ENCODE measurements at places on chromosomes 4 and X.

DNA sequence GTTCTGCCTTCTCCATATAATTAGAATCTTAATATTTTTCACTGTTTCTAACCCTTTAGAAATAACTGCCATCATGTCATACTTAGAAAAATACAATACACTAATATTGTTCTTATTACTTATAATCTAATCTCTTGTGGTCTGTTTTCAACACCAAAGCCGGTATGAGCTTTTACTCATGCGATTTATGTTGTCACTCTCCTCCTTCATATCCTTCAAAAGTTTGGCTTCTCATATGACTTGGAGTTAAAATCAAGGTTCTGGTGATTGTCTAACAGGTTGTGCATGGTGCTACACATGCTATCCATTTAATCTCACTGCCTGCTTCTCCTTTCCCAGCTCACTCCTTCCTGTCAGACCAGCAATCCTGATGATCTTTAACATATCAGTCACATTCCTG, 1392.9 kb downstream of the ARAP2 start:
- DNase-seq: no peak

GRCh38 chr4:158208963-158209640, 1.2 kb upstream of the TMEM144 start:
- DNase-seq: no peak

- no peak for DNase-seq
Measured at GRCh38 chrX:22686138-22686541, 313.6 kb upstream of the DDX53 start.

- no peak for DNase-seq
Measured at GRCh38 chr4:3481113-3481531, 18.0 kb downstream of the DOK7 start.

GRCh38 chrX:51461053-51462044, 35.0 kb downstream of the NUDT11 start:
- DNase-seq: peak; percentile 25

DNA sequence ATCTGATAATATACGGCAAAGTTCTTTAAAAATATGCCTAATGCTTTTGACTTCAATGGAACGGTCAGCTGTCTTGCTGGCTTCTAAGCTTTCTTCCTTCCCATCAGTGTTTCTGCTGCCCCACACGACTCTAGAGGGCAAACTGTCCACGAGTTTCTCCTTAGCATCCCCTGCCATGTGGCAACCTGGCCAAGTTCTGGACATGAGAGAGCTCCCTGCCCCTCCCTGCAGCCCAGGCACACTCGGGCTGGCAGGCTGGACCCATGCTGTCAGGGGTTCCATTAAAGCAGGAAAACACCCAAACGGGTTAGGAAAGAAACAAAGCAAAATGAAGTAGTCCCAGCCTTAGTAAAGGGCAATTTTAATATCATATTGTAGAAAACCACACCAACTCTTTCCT, 38.8 kb downstream of the KDR start:
- no peak for DNase-seq

- no peak for DNase-seq
Measured at GRCh38 chr4:16820329-16820728, 78.1 kb downstream of the LDB2 start.

DNA sequence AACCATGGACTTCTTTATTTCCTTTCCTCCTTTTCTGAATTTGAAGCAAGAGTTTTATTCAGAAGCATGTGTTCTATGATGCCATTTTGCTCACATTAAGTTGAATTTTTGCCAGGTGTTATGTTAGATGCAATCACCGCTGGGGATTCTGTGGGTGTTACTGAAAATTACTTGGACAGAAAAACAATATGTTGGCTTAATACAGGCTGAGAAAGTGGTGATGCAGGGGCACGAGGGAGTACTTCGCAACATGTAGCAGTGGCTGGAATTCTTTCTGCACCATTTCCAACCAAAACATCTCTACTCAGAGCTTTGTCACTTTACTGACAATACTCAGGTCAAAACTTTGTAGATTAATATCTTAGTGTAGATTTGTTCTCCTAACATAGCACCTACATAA, 109.2 kb upstream of the PCDH18 start:
- no peak for DNase-seq

DNA sequence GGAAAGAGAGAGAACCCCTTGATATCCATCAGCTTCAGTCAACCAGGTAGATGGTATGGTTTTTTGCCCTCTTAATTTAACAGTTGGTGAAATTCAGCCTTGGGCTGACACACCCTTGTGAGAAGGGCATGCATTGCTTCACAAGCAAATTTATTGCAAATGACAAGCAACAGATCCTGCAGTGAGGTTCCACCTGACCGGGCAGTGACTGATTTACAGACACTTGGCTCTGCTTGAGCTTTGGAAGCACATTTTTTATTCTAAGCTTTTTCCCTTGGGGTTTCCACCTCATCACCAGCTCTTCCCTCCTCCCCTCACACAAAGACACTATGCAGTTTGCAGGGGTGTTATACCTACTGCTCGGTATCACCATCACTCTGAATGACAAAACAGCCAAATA, 28.3 kb upstream of the SERTM2 start:
- no peak for DNase-seq

GRCh38 chrX:118254611-118255010, 91.3 kb upstream of the WDR44 start:
- DNase-seq: peak; percentile 6

- DNase-seq: no peak
Measured at GRCh38 chr4:19399001-19399400, 852.7 kb upstream of the SLIT2 start.

DNA sequence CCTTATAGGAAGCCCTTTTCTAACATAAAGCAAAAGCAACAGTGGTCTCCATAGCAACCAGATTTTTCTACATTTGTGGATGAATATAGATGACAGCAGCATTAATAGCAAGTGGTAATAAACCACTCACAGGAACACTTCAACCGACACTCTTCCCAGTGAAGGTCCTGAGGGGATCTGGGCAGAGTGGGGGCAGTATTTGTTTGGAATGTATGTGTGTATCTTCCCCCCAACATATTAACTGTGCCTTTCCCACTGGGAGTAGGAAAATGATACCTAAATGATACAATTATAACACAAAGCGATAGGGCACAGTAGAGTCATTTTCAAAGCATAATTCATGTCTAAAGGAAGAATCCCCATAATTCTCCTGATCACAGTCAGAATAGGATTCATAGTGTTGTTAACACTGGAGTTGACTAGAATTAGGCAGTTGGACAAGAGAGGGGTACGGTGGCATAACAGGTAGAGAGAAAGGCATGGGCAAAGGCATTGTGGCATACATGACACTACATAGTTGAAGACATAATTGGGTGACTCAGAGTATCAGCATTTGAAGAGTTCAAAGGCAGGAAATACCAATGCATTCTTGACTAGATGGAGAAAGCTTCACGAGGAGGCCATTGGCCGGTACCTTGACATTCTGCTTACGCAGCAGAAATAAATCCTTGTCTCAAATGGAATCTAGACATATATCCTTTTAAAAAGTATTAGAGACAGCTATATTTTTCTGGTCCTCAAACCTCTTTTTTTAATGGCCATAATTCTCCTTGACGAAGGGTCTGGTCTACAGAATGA, 15.2 kb downstream of the CAPN6 start:
- no peak for DNase-seq
